ENCODE measurements at places on chromosomes 6 and 20.

GRCh38 chr6:26214803-26215584 is 127.8 kb downstream of the HFE start:
- no peak for ATAC-seq

DNA sequence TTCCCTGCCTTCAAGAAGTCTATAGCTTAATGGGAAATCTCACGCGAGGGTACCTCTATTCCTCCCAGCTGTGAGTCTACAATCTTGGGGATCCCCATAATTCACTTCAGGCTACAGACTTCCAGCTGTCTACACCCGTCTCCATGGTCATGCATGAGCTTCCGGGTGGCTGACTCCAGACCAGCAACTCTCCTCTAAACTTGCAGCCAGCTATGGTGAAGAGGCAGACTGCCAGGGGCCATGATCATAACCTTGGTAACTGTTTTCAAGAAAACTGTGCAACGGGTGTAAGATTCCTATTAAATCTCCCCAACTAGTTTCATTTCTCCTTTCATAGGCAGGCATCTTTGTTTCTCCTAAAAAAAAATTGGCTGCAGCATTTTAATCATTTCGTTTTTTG is 534.4 kb upstream of the CHD6 start:
- ATAC-seq: no peak

DNA sequence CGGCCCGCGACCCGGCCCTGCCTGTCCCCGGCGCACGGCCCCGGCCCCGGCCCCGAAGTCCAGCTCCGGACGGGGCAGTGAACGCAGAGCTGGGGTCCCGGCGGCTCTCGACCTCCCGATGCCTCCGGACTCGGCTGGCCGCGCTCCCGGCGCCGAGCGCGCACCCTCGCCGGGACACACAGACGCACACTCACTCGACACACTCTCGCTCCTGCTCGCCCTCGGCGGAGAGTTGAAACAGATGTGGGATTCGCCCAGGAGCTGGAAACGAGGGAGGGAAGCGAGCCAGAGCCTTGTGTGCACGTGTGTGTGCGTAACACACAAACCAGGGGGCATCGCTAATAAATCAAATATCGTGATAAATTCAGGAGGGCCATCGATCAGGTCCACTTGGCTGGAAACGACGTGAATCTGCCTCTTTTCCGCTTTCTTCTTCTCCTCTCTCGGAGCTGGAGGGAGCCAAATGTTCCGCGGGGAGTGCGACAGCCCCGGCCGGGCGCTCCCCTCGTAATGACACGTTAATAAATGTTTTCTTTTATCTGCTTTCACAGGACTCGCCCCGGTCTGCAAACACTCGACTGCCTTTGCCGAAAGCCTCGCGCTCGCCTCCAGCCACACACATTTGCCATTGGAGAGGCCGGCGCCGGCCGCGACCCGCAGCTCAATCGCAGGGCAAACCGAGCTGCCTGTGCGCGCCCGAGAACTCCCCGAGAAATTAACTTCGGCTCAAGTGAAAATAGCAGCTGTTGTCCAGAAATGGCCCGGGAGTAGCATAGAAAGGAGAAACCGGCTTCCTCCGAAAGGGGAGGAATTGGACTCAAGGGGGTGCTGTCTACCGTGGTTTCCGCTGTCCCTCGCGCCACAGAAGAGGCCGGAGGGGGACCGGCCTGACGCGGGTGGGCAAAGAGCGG is 828 bp upstream of the SULF2 start:
- ATAC-seq: peak; percentile 74

DNA sequence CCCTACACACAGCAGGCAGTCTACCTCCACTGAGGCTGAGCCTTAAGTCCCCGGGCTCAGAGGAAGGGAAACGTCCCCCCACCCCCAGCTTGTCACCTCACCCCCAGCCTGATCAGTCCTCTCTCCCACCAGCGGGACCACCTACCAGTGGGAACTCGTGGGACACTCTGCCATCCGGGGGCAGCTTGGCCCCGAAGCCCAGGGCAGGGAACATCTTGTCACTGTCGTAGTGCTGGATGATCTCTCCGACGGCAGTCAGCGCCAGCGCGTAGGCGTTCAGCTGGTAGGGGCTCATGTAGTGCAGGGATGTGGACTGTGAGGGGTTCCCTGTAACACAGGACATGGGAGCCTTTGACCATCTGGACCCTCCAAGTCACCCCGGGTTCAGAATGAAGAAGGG is 48.6 kb downstream of the RAB44 start:
- no peak for ATAC-seq

DNA sequence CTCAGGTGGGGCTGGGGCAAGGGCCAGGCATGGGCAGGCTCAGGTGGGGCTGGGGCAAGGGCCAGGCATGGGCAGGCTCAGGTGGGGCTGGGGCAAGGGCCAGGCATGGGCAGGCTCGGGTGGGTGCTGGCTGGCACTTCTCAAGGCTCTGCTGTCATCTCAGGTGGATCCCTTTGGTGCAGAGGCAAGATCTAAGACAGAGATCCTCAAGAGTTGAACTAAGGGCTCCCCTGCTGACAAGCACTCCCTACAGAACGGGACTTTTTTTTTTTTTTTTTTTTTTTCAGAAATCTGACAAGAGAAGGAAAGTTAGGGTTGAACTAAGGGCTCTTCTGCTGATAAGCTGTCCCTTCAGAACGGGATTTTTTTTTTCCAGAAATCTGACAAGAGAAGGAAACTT is 24.9 kb downstream of the MMP24OS start:
- no peak for ATAC-seq
